RPMI7951 (cell line): ENCODE measurements at places on chromosomes 7 and 10. TPM values are rescaled to one million over a fixed set of nuclear protein-coding genes. Genes with fewer than 3 reads are reported as not detected.

DNA sequence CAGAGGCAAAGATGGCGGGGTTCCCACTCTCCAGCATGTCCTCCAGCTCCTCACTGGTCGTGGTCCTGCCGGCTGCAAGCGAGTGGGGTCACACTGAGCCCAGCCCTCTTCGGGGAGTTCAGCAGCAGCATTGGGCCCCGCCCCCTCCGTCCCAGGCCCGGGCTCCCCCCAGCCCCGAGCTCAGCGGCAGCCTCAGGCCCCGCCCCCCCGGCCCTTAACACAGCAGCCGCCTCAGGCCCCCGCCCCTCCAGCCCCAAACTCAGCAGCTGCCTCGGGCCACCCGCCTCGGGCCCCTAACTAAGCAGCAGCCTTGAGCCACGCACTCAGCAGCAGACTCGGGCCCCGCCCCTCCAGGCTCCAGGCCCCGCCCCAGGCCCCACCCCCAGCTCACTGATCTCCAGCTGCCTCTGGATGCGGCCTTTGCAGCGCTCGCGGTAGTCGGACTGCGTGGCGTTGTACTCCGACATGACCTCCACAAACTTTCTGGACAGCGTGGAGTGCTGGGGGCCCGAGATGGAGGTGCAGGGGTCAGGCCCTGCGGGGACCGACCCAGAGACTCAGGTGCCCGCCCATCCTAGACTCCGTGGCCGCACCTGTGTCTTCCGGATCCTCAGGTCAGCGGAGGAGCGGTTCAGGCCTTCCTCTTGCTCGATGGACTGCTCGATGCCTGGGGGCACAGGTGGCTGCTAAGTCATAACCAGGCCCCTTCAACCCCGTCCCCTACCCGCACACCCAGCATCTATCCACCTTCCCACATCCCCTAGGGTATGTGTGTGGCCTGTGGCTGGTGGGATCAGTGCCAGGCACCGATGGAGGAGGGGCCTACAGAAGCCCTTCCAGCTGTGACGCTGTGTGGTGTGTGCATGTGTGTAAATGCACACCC lies 15.5 kb downstream of the STX1A start:
- DNase-seq, result no peak

Gene TMEM270
- total RNA-seq, result not detected in 2 replicates

Gene PHKG1
- 0.39 and 0.96 TPM in 2 replicates for total RNA-seq

- DNase-seq, result peak; percentile 60
Measured at GRCh38 chr10:2985729-2986232, 81.6 kb upstream of the PFKP start.

GRCh38 chr10:52951824-52952223 lies 179.2 kb upstream of the MBL2 start:
- DNase-seq, result no peak

GRCh38 chr7:21412410-21412851 lies 15.5 kb upstream of the SP4 start:
- DNase-seq, result no peak

DNA sequence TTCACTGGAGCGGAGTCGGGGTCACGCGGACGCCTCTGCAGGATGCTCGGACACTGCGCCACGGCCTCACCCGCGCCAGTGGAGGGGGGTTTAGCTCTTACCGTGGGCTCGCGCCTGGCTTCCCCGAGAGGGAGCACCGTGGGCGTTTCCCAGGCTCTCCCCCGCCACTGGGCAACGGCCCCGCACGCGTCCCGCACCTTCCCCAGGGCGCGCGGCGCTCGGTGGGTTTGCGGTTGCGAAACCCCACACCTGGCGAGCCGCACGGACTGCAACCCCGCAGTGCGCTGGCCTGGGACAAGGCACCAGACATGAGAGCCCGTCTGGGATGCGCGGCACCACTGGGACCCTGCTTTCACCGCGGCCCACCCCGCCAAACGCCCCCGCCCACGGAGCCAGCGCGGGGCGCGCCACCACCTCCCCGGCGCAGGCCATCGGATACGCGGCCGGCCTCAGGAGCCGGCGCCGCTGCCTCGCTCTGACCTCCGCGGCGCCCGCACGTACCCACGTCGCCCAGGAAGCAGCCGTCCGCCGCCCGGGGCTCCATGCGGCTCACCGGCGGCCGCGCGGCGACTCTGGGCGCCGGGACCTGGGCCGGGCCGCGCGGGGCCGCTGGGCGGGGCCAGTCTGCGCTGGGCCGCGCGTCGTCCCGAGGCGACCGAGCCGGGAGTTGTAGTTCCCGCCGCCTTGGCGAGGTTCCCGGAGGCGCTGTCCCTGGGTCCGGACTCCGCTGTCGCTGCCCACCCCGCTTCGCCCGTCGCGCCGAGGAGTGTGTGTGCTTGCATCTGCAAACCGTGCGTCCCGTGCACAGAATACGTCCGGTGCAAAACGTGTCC lies at the start of gene ASB13:
Gene ASB13 (minus strand): TSS at position 588 of the 833 bp plus-strand sequence. CDS start 44 bp downstream, at position 544.
- DNase-seq, result peak; percentile 69

DNA sequence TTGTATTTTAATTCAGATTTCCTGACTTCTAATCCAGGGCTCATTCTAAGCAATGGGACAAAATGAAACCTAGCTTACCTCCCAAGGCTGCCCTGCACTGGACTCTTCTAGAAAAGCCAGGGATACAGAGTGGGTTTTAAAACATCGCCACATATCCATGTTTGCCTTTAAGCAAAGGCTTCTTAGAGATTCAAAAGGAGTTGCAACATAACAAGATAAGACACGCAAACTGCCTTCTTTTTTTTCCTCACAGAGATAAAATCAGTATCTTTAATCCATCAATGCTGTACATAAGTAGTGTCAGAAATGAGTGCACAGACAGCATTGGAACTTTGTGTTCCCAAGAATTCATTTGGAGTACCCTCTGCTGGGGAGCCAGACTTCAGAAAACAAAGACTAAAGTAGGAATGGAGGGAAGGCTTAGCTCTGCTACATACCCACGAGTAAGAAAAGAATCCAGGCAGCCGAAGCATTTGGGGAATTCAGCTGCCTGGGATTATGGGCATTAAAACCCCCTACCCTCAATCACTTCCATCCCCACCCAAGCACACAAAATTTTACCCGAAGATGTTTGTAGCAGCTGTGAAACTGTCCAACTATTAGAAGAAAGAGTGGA lies 427.8 kb downstream of the ARL4A start:
- DNase-seq, result no peak

GRCh38 chr10:43284341-43284910 lies 17.6 kb upstream of the RASGEF1A start:
- DNase-seq, result no peak

Gene CLEC5A
- total RNA-seq, result not detected in 2 replicates

DNA sequence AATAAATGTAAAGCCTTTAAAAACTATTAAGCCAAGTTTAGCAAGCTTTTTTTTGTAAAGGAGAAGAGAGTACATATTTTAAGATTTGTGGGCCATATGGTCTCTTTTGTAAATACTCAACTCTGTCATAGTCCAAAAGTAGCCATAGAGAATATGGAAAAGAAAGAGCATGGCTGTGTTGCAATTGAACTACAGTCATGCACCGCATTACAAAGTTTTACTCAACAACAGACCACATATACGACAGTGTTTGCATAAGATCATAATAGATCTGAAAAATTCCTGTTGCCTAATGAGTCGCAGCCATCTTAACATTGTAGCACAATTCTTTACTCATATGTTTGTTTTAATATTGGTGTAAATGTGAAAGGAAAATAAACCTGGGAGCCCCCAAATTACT lies 440.8 kb downstream of the HTR7 start:
- peak; percentile 39 for DNase-seq

DNA sequence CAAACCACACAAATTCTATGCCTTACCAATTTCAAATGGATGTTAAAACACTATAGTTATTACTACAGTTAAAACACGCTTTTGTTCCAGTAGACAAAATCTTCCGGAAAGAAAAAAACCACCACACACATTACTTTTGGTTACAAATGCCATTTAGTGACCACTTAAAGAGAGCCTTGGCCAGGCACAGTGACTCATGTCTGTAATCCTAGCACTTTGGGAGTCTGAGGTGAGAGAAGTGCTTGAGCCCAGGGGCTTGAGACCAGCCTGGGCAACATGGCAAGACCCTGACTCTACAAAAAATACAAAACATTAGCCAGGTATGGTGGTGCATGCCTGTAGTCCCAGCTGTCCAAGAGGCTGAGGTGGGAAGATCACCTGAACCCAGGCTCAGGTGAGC lies 7.2 kb downstream of the TNPO3 start:
- peak; percentile 64 for DNase-seq

Gene DBF4
- total RNA-seq, result 96.8 and 109 TPM in 2 replicates

DNA sequence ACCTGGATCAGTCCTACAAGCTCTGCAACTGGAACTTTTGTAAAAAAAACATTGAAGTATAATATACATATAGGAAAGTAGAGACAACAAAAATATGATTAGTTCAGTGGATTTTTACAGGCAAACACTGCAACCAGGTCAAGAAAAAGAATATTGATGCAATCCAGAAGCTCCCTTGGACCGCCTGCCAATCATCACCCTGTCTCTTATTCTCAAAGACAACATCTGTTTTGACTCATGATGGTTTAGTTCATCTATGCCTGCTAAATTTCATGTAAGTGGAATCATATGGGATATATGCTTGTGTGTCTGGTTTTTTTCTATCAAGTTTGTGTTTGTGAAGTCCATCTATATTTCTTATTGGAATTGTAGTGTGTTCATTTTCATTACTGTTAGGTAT lies 7.7 kb upstream of the HYCC1 start:
- DNase-seq, result peak; percentile 26

- peak; percentile 70 for DNase-seq
Measured at GRCh38 chr7:111083413-111083812, 7.5 kb upstream of the LRRN3 start.

DNA sequence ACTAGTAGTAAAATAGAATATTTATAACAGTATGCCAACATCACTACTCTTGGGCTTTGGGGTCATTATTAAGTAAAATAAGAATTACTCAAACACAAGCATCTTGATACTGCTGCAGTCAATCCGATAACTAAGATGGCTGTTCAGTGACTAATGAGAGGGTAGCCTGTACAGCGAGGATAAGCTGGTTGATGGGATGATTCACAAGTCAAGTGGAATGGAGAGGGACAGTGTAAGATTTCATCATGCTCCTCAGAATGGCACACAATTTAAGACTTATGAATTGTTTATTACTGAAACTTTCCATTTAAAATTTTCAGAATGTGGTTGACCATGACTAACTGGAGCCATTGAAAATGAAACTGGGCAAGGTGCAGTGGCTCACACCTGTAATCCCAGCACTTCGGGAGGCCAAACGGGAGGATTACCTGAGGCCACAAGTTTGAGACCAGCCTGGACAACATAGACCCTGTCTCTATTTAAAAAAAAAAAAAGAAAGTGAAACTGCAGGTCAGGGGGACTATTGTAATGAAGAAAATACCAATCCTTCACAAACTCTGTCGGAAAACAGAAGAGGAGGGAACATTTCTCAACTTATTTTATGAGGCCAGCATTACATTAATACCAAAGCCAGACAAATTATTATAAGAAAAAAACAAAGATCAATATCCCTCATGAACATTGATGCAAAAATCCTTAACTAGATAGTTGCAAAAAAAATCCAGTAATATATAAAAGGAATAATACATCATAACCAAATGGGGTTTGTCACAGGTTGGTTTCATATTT lies 11.2 kb downstream of the AVL9 start:
- DNase-seq, result peak; percentile 90

Gene IDE
- total RNA-seq, result 11.2 and 13.9 TPM in 2 replicates
